ENCODE measurements at places on chromosomes 2 and 18.

GRCh38 chr18:3321133-3321812 is 59.3 kb downstream of the MYL12B start:
- DNase-seq, result no peak

DNA sequence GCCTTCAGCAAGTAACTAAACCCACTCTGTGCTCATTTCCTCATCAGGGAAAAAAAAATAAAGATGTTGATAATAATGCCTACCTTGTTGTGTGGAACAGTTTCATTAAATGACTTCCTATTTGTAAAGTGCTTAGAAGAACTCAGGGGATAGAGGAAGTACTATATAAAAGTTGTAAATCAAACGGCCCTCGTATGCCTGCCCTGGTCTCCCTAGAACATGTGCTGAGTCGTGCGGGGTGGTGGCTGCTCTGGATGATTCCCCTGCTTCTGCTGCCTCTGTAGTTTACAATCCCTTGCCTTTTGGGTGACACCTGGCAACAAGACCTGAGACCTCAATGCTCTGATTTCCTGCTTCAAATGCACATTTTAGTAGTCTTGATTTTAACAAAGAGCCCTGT is 170.0 kb downstream of the CERS6 start:
- no peak for DNase-seq

DNA sequence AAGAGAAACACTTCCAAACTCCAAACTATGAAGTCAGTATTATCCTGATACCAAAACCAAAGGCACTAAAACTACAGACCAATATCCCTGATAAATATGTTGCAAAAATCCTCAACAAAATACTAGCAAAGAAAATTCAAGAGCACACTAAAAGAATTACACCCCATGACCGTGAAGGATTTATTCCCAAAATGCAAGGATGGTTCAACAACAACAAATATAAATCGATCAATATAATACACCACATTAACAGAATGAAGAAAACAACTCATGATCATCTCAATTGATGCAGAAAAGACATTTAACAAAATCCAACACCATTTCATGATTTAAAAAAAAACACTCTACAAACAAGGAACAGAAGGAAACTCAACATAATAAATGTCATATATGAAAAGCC is 50.5 kb downstream of the IWS1 start:
- DNase-seq, result no peak

DNA sequence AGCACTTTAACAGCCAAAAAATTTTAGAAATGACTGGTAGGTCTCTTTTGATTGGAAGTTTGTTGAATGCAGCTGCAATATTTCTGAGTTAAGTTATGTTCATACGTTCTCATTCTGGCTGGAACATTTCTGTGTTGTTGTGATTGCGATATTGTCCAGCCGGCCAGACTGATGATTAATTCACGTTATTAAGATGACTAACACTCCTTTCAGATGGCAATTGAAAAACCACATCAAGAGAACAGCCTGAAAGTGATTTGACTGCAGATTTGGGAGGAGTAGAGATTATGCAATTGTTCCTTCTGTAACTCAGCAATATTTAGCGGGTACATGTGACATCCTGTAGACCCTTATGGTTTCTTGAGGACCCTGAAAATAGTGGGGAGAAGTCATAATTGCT is 133.7 kb downstream of the FBXO15 start:
- DNase-seq, result no peak

- no peak for DNase-seq
These were observed 49.0 kb upstream of the BIN1 start for GRCh38 chr2:127155947-127156346.

GRCh38 chr2:72605836-72606442 is 219.9 kb downstream of the EXOC6B start:
- no peak for DNase-seq

DNA sequence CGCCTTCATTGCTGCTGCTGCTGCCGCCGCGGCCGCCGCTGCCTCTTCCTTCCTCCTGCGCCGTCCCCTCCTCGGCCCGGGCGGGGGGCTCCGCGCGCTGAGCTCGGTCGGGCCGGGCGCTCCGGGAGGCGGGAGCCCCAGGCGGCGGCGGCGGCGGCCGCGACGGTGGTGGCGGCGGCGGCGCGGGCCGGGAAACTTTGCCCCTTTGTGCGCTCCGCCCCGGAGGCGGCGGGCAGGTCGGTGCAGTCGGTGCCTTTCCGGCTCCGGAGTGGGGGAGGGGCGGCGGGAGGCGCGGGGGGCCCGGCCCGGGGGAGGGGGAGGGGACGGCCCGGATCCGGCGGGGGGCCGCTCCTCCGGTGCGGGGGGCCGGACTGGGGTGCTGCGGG is 205 bp downstream of the TET3 start:
- no peak for DNase-seq

DNA sequence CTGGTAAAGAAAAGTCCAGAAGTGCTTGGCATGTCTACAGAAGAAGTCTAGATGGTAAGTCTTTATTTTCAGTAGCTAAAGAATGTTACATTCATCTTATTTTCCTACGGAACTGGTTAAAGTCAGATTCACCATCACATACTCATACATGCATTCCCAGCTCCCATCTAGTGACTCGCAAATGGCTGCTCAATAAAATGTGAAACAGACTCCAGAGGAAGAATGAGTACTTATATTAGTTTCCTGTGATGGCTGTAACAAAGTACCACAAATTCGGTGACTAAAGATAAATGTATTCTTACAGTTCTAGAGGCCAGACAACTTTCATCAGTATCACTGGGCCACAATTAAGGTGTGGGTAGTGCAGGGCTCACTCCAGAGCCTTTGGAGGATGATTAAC is 797.2 kb downstream of the SATB2 start:
- no peak for DNase-seq

DNA sequence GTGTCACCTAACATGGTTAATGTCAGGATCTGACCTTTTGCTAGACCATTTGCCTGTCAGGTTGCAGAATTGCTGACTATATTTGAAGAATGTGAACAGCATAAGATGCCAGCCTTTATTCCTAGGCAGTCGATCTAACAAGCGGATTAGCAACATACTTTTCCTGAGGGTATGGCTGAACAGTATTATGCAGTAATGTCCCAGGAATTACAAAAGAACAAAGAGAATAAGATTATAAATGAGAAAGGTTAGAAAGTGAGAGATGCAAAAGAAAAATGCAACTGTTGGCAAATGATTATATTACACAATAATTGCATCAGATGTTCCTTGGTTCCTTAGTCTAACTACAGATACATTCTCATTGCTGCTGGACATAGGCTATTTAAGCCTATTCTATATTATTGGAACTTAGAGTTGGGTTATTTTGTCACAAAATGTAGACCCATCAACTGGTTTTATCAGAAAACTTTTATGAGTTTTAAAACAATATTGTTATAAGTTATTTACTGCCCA is 647.1 kb upstream of the CRIM1 start:
- DNase-seq, result no peak

GRCh38 chr2:199201539-199201938 is 256.2 kb downstream of the SATB2 start:
- no peak for DNase-seq

DNA sequence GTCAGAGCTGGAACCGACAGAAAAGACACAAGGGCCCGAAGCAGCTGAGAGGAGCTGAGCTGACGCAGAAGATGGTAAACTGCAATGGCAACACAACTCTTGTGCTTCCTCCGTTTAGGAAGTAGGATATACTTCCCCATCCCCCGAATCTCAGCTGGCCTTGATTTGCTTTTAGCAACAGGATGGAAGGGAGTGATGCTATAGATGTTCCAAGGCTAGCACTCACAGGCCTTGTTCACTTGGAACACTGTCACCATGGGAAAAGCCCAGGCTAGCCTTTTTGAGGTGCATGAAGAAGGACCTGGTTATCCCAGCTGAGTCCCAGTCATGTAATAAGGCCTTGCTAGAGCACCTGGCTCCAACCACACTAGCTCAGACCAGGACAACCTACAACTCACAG is 26.0 kb downstream of the STAT1 start:
- no peak for DNase-seq

DNA sequence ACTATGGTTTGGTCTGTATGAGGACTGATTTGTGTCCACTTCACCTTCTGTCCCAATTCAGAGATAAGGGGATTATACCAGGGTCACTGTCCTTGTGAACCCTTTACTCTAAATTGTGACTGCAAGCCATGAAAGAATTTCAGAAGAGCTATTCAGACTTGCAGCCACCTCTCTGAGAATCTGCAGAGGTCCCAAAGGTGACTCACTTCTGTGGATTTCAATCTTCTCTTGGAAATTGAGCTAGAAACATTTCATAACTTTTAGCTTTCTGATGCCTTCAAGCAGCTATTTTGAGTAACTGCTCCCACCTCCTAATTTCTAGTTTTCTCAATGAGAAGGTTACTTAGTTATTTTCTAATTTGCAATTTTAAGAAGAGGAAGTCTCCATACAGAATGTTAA is 1242.4 kb upstream of the ACVR2A start:
- DNase-seq, result no peak

- DNase-seq, result no peak
These were observed 664.4 kb downstream of the DSC3 start for GRCh38 chr18:30378097-30378496.

GRCh38 chr2:42089340-42089925 is 41.6 kb downstream of the PKDCC start:
- no peak for DNase-seq

DNA sequence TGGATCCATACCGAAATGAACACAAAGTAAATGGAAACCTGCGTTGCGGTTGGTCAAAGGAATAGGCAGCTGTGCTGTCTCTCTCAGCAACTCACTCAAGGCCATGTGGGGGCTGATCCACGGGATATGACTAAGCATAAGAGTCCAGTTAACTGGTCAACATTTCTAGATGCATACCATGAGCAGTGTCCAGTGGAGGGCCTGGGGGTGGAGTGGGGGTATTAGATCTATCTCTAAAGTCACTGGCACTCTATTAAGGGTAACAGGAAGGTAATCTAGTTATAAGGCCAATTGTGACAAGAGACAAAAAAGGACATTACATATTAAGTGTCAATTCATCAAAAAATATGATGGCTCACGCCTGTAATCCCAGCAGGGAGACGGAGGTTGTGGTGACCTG is 136.8 kb downstream of the TTC32 start:
- DNase-seq, result no peak

DNA sequence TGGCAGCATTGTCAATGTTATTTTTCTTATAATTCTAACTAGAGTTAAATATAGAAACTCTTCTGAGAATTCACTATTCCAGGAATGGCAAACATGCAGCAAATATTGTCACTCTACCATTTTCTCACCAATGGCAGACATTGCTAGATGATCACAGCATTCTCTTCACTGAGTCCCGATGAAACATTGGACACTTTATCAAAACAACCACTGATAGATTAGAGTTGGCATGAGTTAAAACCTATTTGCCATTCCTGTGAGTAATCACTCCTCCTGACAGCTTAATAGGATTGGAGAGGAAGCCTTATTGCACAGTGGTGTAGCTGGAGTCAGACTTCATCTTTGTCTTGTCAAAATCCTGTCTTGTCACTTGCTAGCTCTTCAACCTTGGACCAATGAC is 163.9 kb upstream of the THUMPD2 start:
- DNase-seq, result no peak

DNA sequence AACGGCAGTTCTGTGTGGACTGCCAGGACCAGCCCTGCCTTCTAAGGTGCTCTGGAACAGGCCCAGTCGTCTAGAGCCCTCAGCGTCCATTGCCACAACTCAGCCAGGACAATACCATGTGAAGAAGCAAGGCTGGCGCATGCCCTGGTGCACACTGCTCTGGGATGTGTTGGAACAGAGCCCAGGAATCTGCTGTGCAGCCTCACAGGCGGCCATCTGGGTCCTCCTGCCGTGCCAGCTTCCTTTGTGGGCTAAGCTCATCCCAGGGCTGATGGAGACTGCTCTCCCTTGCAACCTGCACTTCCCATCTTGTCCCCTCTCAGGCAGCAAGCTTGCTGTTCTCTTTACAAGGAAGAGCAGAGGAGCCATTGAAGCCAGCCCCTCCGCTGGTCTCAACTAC is 246.4 kb upstream of the PXDN start:
- DNase-seq, result no peak

- DNase-seq, result no peak
These were observed 163.5 kb upstream of the FAM98A start for GRCh38 chr2:33762636-33763035.

- no peak for DNase-seq
These were observed 464 bp upstream of the FTCDNL1 start for GRCh38 chr2:199851501-199851810.

DNA sequence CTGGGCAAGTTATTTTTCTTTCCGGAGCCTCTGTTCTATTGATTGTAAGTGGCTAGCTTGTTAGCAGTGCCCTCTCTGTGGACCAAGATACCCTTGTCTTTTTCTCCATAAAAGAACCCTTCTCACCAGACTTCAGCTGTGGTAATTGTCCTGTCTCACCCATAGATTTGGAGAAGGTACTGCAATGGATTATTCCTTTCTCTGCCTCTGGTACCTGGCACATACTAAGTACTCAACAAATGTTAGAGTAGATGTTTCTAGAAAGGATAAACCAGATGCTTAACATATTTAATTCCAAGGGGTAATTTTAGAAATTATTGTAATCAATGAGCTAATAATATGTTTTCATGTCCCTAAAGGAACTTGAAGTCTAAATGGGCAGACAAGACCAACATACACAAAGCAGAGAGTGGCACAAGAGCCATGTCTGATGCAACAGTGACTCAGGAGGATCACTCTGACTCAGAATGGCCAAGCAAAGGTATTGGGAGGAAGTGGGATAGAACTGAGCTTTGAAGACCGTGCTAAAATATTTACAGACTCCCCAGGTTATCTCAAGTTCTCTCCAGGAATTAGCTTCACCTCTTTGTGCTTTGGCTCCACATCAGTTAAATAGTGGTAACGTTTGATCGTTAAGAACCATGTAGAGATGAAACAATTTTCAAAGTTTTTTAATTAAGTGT is 129.7 kb upstream of the OSR1 start:
- no peak for DNase-seq

- DNase-seq, result no peak
These were observed 214.6 kb downstream of the CBLN2 start for GRCh38 chr18:72329533-72329932.

DNA sequence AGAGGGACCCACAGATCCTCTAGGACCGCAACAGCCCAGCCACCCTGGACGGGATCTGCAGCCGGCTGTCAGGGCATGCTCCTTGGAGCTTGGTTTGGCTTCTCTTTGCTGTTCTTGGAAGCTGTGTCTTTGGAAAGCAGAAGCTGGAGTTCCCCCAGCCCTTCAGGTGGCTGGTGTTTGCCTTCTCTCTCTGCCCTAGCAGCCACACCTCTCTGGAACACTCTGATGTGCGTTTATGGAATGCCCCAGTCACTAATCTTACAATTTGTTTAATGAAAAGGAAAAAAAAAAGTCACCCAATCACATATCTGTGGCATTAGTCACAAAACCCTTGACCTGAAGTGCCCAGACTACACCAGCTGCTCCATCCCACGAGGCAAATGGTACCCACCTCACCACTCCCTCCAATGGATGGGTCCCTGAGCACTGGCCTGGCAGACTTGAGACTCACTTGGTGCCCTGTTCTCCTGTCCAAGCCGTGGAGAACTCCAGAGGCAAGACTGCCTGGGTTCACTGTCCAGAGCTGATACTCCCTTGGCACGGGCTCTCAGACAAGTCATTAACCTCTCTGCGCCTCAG is 70.2 kb upstream of the DAPL1 start:
- no peak for DNase-seq

Data from activated CD4-positive, CD25-positive, alpha-beta regulatory T cell treated with anti-CD3 and anti-CD28 coated beads, Interleukin-2, amount 50 U/mL, for 16 hours (primary cell).